ENCODE measurements at places on chromosomes 11 and 22. TPM values are rescaled to one million over a fixed set of nuclear protein-coding genes. Genes with fewer than 3 reads are reported as not detected.

DNA sequence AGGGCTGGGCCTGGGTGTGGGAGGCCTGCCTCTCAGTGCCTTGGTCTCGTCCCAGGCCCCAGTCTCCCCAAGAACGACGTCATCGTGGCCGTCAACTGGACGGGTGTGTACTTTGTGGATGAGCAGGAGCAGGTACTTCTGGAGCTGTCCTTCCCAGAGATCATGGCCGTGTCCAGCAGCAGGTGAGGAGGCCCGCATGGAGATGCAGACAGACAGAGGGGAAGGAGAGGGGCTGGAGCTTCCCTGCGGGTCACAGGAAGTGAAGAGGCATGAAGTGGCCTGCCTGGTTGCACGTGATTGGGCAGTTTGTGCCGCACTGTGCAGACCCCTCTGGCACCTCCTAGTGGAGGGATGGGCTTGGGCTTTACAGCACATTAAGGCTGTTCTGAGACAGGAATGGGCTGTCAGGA is 70.4 kb downstream of the MYO7A start:
- no peak for DNase-seq

GRCh38 chr11:96567176-96567575 is 177.4 kb downstream of the JRKL start:
- DNase-seq = no peak

DNA sequence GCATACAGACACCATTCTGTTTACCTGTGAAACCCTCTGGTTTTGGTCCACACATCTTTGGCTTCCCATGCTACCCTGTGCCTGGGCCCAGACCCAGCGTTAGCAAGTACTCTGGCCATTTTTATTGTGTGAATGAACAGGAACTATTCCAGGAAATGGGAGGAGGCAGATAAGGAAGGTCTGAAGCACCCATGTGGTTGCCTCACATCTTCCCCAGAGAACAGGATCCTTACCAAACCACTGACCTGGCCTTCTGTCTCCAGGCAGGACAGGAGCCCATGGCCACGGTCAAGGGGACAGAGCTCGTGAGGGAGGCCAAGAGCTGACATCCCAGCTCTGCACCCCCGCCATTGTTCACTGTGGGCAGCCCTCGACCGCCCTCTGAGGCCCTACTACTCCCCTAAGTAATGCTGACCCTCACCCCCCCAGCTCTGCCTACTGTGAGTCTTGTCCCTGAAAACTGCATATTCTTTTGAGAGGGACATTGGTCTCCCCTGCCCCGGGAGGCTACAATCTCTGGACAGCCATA is 97.7 kb upstream of the TP53I11 start:
- DNase-seq = no peak

The TREH gene
- total RNA-seq = not detected

The OTOG gene
- total RNA-seq = not detected
